ENCODE measurements at places on chromosomes 16 and 17.

DNA sequence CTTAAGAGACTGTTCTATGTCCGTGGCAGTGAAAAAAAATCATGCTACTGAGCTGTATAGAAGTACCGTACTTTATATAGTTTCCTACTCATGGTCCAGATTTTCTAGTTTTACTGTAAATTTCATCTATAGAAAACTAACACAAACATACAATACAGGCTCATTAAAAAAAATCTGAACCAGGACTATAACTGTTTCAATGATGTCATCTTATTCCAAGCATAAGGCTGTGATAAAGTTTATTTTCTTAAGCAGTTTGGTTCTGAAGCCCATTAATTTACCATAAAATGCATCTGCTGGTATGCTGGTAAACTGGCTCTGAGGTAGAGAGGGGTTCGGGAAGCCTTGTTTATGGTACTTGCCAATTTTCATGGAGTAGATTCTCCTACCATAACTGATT lies 16.7 kb upstream of the NETO2 start:
- DNase-seq = no peak

GRCh38 chr16:87956098-87956364 lies 4.8 kb downstream of the BANP start:
- no peak for DNase-seq

- DNase-seq = no peak
Measured at GRCh38 chr17:65115839-65116238, 21.3 kb upstream of the RGS9 start.

DNA sequence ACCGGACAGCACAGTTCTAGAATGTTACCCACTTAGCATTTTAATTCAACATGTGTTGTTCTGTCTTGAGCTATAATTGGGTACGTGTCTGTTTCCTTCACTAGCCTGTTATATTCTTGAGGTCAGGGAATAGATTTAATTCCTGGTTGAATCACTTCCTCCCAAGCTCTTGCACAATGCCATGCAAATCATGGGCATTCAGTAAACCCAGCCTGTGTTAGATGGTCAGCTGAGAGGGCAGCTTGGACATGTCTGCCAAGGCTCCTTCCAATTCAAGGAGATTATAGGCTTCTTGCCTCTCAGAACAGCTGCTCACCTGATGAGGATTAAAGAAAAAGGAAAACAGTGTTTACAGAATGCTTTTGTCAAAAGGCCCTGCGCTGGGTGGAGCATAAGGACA lies 12.6 kb downstream of the C1QTNF1 start:
- DNase-seq = no peak

GRCh38 chr17:3796822-3797170 lies 4.2 kb downstream of the ITGAE start:
- DNase-seq = peak; percentile 48

DNA sequence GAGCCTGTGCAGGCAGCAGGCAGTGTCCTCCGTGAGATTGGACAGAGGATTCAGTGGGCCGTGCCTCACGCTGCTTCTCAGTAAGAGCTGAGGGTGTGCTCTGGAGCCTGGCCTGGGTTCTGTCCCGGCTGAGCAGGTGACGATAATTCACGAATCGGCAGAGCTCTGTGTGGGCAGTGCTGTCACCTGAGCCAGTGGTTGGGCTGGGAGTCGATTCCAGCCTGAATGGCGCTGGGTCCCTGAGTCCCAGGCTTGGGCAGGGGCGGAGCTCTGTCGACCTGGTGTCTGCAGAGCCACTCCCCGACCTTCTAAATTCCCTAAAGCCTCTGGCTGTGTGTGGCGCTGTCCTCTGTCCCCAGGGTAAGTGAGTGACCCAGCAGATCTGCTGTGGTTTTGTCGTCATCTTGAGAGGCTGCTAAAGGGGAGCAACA lies 8.4 kb downstream of the ACSF3 start:
- no peak for DNase-seq

- DNase-seq = no peak
Measured at GRCh38 chr16:56351481-56351880, 73.9 kb downstream of the AMFR start.

Data from CD8-positive, alpha-beta memory T cell (primary cell).